ENCODE measurements at places on chromosomes 1 and 21.

DNA sequence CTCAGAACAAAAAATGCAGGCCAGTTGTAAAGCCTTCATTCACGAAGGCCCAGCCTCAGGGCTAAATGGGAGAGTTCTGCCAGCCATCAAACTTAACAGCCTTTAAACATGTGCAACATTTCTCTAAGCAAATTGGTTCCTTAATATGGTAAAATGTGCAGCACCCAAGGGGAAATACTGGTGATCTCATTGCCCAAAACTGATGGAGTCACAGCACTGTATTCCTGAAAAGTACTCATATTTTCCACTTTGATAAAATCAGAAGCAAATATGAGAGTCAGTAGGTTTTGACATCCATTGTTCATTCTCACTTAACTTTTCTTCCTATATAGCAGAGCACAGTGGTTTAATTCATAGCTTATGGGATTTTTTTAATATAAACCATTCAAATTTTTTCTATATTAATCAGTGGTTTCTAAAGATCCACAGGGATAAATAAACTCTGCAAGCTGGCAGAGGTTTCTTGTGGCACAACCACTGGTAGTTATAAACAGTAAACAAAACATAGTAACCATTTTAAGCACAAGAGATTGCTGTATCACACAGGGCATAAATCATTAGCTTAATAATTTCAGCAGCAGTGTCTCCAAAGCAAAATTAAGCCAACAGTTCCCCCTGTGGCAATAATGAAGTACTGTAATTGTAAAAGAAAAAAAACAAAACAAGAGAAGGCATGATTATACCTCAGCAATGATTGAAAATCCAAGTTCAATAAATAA lies 106.9 kb upstream of the LYPLAL1 start:
- DNase-seq: no peak

DNA sequence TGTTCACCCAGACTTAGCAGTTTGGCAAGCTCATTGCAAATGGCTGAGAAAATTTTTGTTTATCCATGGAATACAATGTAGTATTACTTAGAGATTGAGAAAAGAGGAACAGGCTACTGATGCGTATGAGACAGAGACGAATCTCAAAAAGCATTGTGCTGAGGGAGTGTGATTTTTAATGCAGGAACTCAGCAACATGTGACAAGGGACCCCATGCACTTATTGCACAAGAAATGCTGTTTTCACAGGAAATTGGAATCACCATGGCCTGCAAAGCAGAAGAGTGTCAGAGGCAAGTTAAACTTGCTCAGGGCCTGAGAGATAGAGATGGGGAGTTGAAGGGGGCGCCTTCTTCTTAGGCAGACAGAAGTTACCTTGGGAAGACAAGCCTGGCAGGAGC lies 32.6 kb upstream of the TLR5 start:
- no peak for DNase-seq

DNA sequence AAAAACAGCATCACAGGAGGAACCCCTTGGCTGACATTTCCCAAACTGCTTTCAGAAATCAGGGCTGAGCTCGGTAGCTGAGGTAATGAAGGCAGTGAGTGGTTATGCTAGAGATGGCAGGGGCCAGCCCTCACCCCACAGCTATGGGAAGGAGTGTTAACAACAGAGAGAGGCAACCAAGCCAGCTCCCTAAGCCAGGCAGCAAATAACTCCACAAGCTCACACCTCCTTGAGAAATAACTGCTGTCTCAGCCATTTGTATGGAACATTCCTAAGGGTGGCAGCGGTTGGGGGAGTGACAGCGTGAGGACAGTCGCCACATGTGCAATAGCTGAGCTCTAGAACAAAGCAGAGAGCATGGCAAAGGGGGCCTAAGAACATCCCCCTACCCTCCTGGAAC lies 42.6 kb downstream of the LMX1A start:
- no peak for DNase-seq

- DNase-seq: no peak
Measured at GRCh38 chr1:159880430-159880829, 18.0 kb upstream of the VSIG8 start.

GRCh38 chr1:214318356-214318755 lies 37.4 kb downstream of the SMYD2 start:
- no peak for DNase-seq

GRCh38 chr1:117606649-117607430 lies 992 bp downstream of the TENT5C start:
- DNase-seq: peak; percentile 86

DNA sequence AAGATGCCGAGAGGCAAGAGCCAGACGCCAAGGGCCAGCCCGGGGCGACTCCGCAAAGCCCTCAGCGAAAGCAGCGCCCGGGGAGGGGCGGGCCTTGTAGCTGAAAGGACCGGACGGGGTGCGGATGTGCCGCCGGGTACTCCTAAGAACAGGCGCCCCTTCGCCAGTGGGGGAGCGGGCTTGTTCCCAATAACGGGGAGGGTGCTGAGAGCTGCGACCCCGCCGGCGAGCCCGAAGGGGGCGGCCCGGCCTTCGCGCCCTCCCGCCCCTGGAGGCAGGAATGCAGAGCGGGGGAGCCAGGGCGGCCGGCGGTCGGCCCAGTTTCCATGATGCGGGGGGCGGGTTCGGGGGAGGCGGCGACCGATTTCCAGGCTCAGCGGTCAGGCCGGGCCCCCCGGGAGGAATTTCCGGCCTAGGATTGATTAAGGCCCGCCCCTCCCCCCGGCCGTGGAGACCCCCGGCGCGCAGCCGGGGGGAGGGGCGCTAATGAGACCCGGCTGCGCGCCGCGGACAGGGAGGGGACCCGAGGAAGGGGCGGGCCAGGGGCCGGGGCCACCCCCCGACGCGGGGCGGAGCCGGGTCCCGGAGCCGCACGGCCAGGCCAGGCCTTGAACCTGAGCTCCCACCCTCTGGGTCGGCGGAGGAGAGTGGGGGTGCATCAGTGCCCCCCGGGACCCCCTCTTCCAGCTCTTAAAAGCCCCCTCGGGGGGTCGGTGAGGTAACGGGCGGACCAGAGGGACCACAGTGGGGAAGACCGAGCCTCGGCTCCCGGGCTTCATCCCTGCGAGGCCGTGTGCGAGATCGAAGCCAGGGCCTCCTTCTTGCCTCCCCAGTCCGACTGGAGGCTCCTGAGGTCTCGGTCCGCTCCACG lies 898 bp upstream of the TMEM200B start:
- DNase-seq: peak; percentile 85

GRCh38 chr1:206967096-206967849 lies 3.0 kb downstream of the FCAMR start:
- DNase-seq: no peak

- DNase-seq: peak; percentile 21
Measured at GRCh38 chr1:3058263-3059030, 10.6 kb upstream of the PRDM16 start.

DNA sequence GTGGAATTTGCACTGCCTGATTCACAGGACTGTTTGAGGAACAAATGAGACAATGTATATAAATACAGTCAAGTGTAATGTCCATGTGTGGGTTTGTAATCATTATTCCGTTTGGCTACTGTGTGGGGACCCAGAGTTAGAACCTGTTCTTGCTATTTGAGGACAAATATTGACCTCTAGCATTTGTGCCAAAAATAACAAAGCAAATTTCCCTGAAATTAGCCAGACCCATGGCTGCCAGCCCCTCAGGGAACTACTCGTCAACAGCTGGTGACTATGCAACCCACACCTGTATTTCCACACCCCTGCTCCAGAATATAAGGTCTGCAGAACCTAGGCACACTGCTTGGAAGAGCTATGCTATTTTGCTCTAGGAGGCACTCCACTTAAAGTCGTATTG lies 70.7 kb downstream of the KCNJ6 start:
- DNase-seq: no peak

DNA sequence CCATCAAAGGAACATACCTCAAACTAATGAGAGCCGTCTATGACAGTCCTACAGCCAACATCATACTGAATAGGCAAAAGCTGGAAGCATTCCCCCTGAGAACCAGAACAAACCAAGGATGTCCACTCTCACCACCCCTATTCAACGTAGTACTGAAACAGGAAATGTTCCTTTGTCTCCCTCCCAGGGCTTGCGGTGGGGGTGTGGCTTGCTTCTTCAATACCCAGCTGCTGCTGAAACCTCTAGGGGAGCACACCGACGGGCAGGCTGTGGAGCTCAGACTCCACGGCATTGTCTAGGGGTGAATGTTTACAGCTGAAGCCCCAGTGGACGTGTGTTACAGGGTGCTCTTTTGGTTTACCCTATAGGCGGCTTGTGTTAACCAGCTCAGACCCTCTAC lies 30.5 kb upstream of the B3GALT2 start:
- no peak for DNase-seq

- no peak for DNase-seq
Measured at GRCh38 chr21:17613242-17613676, 558 bp upstream of the BTG3 start.

- DNase-seq: no peak
Measured at GRCh38 chr1:223006917-223007648, 136.0 kb downstream of the TLR5 start.

- DNase-seq: no peak
Measured at GRCh38 chr1:172654535-172654934, 4.4 kb upstream of the FASLG start.

GRCh38 chr21:42041711-42042110 lies 29.4 kb upstream of the UMODL1 start:
- no peak for DNase-seq

- no peak for DNase-seq
Measured at GRCh38 chr1:61109158-61109557, 26.8 kb downstream of the NFIA start.

DNA sequence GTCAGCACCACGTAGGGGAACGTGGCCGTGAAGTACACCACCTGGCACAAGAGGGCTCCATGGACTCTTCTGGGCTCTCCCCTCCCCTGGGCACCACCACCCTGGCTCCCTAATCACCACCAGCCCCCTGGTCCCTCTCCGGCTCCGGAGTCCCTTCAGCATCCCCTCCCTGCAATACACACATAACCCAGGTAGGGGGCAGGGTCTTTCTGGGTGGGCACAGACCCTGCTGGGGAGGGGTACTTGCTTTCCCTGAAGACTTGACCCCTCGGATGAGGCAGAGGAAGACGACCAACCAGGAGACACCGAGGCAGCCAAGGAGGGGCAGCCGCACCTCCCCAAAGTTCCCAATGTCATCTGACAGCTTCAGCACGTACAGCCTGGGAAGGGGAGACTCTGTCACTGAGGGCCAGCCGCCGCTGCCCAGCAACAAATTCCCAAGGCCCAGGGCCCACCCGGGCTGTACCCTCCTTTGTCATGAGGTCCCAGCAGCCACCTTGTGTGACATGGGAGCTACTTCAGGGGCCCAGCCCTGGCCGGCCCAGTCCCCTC lies 11.3 kb downstream of the CCDC24 start:
- DNase-seq: no peak

- DNase-seq: no peak
Measured at GRCh38 chr1:71068325-71069240, 12.3 kb downstream of the ZRANB2 start.

- no peak for DNase-seq
Measured at GRCh38 chr1:202685641-202686040, 24.6 kb downstream of the SYT2 start.

DNA sequence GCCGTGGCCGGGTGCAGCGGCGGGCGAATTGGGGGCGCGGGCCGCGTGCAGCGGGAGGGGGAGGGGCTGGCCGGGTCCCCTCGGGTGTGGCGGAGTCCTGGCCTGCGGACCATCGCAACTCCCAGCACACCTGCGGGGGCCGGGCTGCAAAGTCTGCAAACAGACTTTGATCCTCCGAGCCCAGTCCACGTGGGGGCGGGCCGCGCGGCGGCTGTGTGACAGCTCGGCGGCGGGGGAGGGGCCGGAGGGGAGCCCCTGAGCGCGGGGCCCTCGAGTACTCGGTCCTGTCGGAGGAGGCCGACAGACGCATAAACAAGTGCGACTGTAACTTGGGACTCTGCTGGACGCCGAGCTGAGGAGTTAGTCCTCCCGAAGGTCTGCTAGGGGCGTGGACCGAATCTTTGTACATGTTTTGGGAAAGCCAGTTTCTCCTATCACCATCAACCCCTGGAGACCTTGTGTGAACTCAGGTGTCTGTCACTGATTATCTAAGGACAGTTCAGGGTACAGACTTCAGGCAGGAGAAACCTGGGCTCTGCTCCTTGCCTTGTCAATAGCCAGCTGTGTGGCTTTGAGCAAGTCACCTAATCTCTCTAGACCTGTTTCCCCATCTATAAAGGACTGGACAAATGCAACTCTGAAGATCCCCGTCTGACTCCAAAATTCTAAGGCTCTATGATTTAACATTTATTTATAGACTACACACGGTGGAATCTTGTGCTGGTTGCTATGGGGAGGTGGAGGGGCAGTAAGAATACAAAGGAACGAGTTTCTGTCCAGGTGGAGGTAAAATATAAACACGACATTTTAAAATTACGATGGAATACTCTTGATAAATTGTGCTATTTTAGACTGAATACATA lies 710 bp upstream of the SLC30A1 start:
- no peak for DNase-seq

GRCh38 chr1:101532377-101532776 lies 295.6 kb downstream of the S1PR1 start:
- DNase-seq: no peak

DNA sequence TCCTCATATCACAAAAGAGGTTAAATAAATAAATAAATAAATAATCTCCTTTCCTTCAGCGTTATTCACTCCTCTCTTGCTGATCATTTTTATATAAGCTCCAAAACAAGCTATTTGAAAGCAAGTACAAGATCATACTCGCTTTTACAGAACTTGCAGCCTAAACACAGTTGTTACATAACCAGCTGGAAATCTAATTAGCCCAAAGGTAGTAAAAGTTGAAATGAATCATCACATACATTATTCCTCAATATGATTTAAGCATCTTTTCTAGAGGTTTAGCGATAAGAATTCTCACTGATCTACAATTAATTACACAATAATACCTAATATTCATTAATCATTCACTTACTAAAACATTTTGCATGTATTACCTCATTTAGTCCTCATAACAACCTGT lies 160.2 kb downstream of the COP1 start:
- no peak for DNase-seq

- DNase-seq: no peak
Measured at GRCh38 chr1:117669572-117669971, 63.7 kb downstream of the TENT5C start.

GRCh38 chr1:165903672-165904071 lies 76.3 kb downstream of the UCK2 start:
- DNase-seq: no peak

DNA sequence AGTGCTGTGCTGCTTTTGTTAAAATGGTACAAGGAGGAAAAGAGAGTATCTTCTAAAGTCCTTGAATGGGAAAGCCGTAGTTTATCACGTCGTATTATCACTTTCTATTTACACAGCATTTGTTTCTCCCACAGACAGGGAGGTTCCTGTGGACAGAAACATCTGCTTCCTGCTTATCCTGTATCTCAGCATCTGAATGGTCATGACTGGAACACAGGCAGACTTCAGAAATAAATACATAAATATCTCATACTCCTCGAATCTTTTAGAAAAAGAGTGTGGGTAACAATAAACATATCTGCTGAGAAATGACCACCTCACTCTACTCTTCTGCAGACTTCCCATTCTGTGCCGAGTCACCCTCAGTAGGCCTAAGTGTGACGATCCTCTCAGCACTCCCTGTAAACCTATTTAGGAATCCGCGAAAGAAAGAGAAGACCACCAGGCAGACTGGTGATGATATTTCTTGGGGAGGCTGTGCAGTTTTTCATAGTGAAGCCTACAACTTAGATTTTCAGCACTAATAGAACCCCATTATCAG lies 393.5 kb downstream of the SMYD3 start:
- DNase-seq: no peak

GRCh38 chr1:112386731-112387346 lies 9.2 kb upstream of the CTTNBP2NL start:
- DNase-seq: no peak

- DNase-seq: no peak
Measured at GRCh38 chr1:198234520-198235251, 77.9 kb downstream of the NEK7 start.
